Stimulated activated naive CD4-positive, alpha-beta T cell treated with Interleukin-2 at 50 U/mL for 16 hours (primary cell): ENCODE measurements at places on chromosomes 1 and 21.
A peak's percentile ranks its signal among the peaks of the same experiment; 100 is the strongest.

- no peak for DNase-seq
Measured at GRCh38 chr1:200527670-200528069, 92.9 kb downstream of the KIF14 start.

DNA sequence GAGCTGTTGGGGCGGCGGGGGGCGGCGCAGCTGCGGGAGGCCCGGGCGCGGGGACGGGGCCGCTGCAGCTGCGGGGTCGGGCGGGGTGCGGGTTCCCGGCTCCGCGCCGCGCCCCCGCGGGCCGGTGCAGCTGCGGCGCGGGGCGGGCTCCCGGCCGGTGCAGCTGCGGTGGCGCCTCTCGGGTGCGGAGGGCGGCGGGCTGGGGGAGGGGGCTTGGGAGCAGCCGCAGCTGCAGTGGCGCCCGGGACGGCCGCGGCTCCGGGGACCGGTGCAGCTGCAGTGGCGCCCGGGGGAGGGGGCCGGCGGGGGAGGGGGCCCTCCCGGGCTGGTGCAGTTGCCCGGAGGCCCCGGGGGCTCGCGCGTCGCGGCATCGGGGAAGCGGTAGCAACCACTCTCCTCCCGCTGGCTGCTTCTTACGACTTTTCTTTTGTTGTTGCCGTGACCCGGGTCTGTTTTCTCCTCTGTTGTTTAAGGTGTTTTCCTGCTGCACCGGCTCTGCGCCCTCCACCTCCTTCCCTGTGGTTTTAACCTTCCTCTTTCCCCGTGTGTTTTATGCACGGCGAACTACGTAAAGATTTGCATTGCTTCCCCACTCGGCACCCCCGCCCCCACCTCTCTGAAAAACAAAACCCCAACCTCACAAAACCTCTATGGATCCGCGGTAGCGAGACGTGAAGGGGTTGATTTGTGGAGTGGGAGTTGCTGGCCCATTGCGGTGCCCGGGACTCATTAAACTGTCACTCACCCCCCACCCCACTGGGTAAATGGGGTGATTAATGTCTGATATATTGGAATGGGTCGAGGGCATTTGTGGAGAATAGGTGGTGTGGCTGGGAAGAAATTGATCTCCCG is 1.7 kb upstream of the ZBTB18 start:
- DNase-seq, result peak; percentile 38

- no peak for DNase-seq
Measured at GRCh38 chr1:42971841-42972291, 13.2 kb upstream of the SLC2A1 start.

GRCh38 chr1:43648221-43648847 is 1.6 kb upstream of the KDM4A start:
- no peak for DNase-seq

- no peak for DNase-seq
Measured at GRCh38 chr1:224767031-224767430, 150.9 kb downstream of the CNIH3 start.

GRCh38 chr21:44575307-44576024 is 1.9 kb downstream of the KRTAP10-4 start:
- no peak for DNase-seq

DNA sequence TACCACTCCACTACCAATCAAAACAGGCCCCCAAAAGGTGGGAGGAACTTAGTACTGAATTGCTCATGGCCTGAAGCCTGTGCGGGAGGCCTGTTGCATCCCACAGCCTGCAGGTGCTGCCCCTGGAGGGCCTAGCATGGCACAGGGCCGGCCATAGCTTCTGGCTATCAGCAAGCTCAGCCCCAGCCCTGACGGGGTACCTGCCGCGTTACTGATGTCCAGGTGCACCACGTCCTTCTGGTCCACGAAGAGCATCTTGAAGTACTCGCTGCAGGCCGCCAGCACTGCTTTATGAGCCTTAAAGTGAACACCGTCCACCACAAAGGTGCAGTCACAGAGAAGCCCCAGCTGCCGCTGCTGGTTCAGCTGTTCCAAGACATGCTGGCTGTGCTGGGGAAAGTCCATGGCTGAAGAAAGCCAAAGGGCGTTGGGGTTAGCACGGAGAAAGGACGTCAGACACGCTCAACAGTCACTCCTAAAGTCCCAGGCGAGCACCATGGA is 27.8 kb downstream of the ZBTB17 start:
- DNase-seq, result no peak

GRCh38 chr1:60670302-60670701 is 412.1 kb upstream of the NFIA start:
- no peak for DNase-seq

DNA sequence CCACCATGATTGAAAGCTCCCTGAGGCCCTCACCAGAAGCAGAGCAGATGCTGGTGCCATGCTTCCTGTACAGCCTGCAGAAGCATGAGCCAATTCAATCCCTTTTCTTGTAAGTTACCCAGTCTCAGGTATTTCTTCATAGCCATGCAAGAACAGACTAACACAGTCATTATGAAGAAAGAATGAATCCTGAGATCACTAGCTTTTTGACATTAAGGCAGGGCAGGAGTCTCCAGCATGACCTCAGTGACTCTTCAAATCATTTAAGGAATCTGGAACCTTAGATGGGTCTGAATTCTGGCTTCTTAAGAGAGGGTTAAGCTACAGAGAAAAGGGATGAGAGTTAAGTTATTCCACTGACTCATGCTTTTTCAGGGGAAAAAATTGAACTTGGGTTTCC is 79.0 kb downstream of the PTPN14 start:
- no peak for DNase-seq

GRCh38 chr1:32413507-32414185 is 19.4 kb upstream of the BSDC1 start:
- DNase-seq, result peak; percentile 57

- DNase-seq, result no peak
Measured at GRCh38 chr21:28769683-28770082, 223.0 kb downstream of the LTN1 start.

- no peak for DNase-seq
Measured at GRCh38 chr1:234727018-234727940, 117.3 kb upstream of the IRF2BP2 start.

- no peak for DNase-seq
Measured at GRCh38 chr1:26923711-26924110, 2.2 kb downstream of the NUDC start.

DNA sequence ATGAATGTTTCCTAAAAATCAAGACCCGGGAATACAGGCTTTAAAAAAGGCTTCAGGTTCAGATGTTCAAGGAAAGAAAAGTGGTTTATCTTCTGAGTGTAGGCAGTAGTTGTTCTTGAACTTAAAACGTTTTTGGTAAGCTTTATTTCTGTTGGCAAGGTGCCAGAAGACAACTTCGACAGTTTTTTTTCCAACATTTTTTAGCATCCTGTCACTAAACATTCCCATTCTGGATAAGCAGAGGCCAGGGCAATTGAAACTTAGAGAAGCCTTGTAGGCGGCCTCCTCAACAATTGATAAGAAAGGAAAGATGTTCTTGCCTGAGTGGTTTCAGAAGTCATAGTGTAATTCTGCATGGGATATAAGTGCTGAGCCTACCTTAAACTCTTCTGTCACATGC is 66.7 kb downstream of the PATJ start:
- no peak for DNase-seq

- no peak for DNase-seq
Measured at GRCh38 chr1:97164276-97164639, 442.7 kb downstream of the PTBP2 start.

DNA sequence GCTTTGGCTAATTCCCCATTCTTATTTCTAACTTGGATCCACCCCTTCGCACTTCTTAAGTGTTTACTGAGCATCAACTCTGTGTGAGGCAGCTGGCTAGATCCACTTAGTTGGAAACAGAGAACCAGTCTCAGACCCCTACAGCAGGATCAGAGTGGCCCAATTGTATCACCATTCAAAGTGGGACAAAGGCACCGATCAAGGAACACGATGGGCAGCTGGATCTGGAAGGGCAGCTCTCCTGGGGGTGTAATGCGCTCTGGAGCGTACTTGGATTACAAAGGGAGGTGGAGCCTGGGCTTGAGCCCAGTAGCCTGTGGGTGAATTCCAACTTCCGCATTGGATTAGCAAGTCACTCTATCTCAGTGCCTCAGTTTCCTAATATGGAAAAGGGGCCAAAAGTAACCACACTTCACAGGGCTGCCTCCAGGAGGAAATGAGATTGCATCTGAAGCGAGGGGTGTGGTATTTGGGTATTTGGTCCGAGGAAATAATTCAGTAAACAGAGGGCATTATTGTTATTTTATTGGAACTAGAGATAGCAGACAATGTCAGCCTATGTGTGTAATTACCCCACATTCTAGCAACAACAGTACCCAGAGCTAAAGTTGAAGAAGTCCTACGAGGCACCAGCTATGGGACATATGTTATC is 11.9 kb downstream of the ECE1 start:
- DNase-seq, result no peak
